Anterior cingulate cortex (tissue), 58 donors: ENCODE measurements at places on chromosomes 3 and 15.

- no peak for DNase-seq
These were observed 749.9 kb downstream of the FHIT start for GRCh38 chr3:60501314-60501713.

GRCh38 chr3:171163101-171164066, 136.9 kb upstream of the SLC2A2 start:
- DNase-seq: no peak

GRCh38 chr3:66406163-66406562, 94.7 kb downstream of the LRIG1 start:
- DNase-seq: peak; percentile 71

DNA sequence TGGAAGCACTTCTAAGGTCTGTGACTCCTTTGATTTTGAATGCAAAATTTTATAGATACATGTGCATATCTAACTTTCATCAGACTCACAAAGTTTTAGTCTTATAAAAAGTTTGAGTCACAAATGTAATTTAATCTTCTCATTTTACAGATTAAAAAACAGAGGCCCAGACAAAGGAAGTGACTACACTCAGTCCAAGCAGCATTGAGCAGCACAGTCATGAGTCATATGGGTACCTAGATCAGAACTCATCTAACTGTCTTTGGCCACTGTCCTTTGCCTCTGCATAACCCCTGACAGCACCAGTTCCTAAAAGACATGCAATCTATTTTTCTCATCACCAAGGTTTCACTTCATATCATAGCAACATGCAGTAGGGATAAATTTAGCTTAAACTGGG, 210.7 kb upstream of the KCNH8 start:
- DNase-seq: no peak

DNA sequence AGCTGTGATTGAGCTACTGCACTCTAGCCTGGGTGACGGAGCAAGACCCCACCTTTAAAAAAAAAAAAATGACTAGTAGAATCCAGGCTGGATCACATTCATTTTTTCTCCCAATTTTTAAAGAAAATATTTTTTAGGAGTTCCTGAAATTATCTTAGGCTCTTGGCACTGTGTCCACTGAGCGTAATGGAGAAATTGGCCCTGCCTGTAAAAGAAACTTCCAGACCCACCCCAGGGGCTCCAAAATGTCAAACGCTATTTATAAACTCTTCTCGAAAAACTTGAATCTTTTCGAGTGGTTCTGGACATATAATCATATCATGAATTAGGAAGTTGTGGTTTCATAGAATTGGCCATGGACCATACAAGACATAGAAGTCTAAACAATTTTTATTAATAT, 300.2 kb upstream of the RGMA start:
- DNase-seq: no peak

GRCh38 chr15:65924004-65924403, 54.7 kb downstream of the RAB11A start:
- DNase-seq: no peak

DNA sequence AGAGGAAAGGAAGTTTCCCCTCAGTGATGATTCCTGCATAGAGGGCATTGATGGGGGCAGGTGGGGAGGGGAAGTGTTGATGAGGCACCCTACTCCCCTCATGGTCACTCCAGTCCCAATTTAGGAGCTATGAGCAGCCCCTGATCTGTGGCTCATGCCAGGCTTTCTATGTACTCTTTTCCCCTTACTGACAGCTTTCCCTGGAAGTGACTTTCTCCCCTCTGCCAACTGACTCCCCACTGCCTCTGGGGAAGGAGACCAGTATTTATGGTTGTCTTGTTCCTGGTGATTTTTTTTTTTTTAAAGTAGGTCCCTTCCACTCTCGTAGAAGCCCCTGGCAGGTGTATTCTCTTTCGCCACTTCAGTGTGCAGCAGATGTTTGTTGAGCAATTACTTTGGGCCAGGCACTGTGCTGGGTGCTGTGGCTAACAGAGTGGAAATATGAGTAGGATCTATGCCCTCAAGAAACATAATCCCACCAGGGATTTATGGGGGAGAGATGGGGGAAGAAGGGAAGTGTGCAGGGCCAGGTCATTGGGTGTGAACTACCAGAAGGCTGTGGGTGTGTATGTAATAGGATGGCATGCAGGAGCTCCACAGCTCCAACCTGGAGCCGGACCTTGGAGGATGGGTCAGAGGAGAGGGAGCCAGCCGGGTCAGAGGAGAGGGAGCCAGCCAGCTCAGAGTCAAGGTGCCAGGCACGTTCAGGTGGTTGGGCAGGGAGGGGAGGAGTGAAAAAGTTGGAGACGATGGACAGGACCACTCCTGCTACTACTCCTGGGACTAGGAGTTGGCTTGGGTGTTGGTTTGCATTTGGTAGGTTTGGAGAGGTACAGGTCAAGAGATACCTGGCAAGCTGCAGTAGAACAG, 3.5 kb downstream of the SMAD6 start:
- no peak for DNase-seq

DNA sequence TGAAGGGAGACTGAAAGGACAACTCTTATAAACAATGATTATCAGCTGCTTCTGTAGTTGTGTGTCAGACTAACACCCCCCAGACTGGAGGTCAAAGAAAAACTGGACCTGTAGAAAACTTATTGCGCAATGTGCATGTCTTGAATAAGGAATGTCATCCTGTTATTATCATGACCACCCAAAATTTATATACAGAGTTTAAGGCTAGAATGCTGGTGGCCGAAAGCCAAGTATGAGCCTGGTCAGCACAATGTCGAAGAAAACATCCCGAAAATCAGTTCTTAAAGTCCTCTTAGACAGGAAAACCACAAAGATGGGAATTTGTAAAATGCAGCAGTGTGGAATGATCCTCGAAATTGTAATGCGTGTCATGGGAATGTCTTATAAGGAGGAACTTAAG, 29.3 kb downstream of the RFTN1 start:
- no peak for DNase-seq

DNA sequence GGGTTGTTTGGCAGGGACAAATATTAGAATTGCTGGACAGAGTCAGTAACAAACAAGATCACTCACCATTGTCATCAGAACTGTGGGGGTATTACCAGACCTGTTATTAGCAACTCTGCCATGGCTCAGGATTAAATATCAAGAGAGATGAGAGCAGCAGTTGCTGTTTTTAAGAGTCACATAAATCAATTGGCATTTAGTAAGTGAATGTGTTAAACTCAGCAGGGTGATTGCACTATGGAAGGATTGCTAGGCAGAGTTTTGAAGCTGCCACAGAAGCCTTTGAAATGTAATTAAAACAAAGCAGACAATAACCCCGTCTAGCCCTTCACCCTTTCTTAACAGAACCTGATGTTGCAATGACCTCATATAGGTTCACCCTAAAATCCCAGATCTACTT, 238.8 kb downstream of the GAP43 start:
- DNase-seq: no peak

DNA sequence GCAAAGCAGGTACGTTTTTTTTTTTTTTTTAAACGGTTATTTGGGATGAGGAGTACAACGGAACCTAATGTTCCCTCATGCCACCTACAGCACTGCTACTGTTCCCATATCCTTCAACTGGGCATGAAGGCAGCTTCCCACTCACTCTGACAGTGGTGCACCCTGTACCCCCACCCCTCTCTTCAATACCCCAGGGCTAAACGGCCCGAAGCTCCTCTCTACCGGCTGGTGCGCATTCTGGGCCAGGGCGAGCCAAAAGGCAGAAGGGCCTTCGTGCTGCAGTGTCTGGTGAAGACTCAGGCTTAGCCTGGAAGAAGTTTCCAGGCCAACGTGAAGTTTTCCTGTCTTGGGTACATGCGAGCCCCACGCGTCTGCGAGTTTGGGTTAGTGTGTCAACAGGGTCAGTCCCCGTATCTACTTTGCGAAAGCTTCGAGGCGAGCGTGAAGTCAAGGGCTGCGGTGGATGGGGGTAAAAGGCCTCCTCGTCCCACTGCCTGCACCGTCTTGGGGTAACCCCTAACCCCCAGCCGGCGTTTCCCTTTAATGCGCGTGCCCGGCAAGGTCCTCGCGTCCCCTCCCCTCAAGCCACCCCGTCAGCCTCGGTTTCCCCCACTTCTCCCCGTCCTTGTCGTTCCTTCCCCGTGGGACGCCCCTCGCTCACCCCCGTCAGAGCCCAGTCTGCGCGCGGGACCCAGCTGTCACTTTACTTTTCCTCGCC, 765 bp upstream of the UBE2E2 start:
- DNase-seq: peak; percentile 78

DNA sequence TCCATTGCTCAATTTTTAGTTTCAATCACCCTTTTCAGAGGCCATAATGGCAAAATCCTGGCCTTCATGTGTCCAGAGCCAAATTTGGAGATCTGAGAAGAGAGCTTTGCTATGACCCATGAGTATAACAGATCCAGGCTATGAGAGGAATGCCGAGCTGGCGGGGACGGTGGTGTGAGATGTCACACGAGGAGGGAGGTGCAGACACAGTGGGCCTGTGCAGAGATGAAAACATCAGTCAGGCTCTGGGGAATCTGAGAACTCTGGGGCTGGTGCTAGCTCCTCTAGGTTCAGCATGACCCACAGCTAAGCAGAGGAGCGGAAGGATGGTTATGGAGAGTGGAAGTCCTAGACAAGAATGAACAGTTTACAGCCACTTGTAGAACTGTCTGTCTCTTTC, 398.3 kb upstream of the ATP10A start:
- DNase-seq: no peak

GRCh38 chr3:37546876-37547275, 314.8 kb upstream of the CTDSPL start:
- no peak for DNase-seq

- DNase-seq: no peak
These were observed 1275.6 kb downstream of the NSUN3 start for GRCh38 chr3:95338446-95338845.

- no peak for DNase-seq
These were observed 52.8 kb upstream of the CCNB2 start for GRCh38 chr15:59051873-59052861.

DNA sequence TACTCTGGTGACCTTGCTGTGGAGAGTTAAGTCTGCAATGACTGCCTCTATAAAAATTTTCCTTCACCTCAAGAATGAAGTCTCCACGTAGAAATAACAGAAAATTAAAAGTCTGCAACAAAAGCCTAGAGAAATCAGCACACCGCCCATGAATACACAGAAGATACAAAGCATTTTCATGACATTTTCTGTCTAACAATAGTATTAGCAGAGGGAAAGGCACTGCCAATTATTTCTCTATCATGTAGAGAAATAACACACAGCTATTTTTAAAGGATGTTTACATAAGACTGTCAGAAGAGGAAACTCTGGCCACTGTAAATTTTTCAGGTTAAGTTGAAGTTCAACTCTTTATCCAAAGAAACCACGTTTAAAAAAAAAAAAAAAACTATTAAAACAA, 80.8 kb downstream of the GSK3B start:
- DNase-seq: no peak

DNA sequence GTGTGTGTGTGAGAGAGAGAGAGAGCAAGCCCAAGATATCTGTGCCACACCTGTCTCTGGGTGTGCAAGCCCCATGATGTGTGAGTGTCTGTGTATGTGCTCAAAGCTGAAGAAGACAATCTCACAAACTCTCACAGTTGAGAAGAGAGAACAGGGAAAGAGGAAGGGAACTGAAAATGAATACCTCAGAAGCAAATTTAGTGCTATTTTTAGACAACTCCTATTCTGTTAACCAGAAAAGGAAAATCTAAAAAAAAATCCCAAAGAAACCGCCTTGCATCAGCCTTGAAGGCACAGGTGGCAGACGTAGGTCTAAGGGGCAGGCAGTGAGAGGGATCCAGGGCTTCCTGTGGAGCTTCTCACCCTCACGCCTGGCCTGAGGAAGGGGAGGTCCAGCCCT, 47.8 kb downstream of the ATP2B2 start:
- no peak for DNase-seq

DNA sequence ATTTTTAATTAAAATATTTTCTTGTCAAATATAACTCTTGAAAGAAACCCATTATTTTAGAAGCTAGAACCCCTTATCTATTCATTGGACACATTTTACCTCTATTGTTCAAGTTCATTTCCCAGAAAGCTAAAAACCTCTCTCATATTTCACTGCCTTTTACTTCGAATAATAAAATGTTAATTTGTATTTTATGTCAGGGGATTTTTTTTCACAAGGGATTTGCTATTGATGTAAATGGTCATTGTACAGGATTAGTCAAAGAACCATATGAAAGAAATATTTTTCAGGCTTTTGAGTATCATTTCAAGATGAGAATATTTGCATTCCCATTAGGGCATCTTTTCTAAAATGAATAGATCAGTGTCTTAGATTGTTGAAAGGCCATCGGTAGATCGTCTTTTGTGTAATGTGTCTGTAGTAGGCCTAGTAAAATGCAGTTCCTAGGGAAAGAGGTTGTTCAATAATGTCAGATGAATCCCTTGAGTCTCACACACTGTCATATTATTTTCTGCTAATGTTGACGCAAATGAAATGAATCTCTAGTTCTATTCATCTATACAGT, 114.5 kb downstream of the ROBO1 start:
- DNase-seq: no peak

DNA sequence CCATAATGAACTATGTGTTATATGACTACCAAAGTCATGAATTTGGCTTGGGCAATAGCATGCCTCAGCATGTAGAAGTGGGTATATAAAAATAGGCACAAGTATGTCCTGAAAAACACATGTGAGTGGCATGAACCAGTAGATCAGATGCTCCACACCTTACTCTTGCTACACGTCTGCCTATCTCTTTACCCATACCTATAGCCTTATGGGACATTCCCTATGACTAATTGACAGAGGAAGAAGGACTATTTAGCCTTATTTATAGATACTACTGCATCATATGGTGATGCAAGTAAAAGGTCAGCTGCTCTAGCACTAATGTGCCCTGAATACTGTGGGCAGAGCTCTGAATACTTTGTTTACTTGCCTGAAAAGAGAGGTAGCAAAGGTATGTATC, 81.0 kb upstream of the ZPLD1 start:
- DNase-seq: no peak

DNA sequence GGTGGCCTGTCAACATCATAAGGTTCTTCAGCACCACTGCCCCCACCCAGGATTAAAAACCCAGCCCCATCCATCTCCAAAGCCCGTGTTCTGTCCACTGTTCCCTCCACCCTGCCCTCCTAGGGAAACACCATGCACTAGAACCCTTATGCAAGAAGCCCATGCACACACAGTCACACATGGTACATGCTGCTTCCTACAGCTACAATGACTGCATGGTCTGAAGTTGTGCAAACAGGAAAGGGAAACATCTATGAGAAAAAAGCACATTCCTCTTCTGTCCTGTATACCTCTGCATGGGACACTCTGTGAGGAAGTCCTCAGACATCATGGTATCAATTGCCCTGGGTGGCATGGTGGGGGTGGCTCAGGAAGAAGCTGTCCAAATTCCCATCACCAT, 108.6 kb upstream of the MRPS22 start:
- no peak for DNase-seq
